Activated CD8-positive, alpha-beta memory T cell treated with anti-CD3 and anti-CD28 coated beads for 24 hours (primary cell): ENCODE measurements at places on chromosomes 4 and X.

GRCh38 chr4:130257271-130257670 lies 1161.3 kb downstream of the C4orf33 start:
- DNase-seq: no peak

GRCh38 chr4:123168812-123169211 lies 227.8 kb upstream of the SPRY1 start:
- no peak for DNase-seq

- DNase-seq: no peak
Observed at GRCh38 chrX:154785716-154786115, 19.6 kb downstream of the MPP1 start.

DNA sequence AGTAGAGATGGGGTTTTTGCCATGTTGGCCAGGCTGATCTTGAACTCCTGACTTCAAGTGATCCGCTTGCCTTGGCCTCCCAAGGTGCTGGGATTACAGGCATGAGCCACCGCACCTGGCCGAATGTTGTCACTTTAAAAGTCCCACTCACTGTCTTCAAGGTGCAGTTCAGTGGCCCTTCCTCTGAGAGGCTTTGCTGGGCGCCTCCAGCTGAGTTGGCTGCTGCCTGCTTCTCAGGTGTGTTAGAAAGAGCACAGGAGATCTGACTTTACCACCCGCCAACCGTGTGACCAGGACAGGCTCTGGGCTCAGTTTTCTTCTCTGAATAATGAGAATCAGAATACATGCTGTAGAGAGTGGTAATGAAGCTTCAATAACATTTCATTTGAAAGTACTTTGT lies 207.4 kb downstream of the CEP135 start:
- no peak for DNase-seq

DNA sequence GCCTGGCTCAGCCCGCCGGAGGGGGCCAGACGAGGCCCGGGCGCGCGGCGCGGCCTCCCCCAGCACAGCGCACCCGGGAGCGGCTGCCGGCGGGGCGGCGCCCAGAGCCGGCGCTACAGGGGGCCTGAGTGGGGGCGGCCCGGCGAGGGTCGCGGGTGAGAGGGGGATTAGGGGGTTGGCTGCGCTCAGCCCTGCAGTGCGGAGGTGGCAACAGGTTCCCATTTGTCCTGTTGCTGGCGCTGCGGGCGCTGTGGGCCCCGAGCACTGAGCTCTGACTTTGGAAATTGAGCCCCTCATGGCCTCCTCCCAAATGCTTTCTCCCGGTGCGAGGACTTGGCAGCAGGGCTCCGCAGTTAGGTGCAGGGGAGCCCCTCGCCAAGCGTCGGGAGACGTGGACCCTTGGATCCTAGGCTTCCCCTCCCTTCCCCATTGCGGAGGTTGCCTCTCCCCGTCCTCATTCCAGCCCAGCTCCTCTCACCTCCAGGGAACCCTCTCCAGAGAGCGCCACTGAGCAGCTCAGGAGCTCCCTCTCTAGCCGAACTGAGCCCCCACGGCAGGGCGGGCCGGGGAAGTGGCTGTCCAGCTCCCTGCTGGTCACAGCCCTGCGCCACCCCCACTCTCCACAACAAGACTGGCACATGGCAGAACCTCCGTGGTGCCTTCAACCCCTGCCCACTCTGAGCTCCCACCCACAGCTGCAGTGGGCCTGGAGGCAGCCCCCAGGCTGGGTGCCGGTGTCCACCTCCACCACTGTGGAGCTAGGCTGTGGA lies 2.5 kb upstream of the DUSP9 start:
- no peak for DNase-seq
